Occipital lobe (tissue), 3 donors: ENCODE measurements at places on chromosomes 2 and 18. TPM values are rescaled to one million over a fixed set of nuclear protein-coding genes. Genes with fewer than 3 reads are reported as not detected.

The AOX1 gene
- total RNA-seq: 0.94 TPM

The PROC gene
- total RNA-seq: not detected

The CIB4 gene
- total RNA-seq: not detected

The ZNF804A gene
- total RNA-seq: 15.6 TPM

The ATP6V1C2 gene
- total RNA-seq: 0.16 TPM

The CDK15 gene
- not detected for total RNA-seq

The GPR45 gene
- total RNA-seq: 0.78 TPM

The EMILIN2 gene
- 2.0 TPM for total RNA-seq

The MC5R gene
- 2.2 TPM for total RNA-seq

The HOXD4 gene
- not detected for total RNA-seq

The C2orf78 gene
- not detected for total RNA-seq

The HAAO gene
- 0.62 TPM for total RNA-seq

The NAT8 gene
- not detected for total RNA-seq

DNA sequence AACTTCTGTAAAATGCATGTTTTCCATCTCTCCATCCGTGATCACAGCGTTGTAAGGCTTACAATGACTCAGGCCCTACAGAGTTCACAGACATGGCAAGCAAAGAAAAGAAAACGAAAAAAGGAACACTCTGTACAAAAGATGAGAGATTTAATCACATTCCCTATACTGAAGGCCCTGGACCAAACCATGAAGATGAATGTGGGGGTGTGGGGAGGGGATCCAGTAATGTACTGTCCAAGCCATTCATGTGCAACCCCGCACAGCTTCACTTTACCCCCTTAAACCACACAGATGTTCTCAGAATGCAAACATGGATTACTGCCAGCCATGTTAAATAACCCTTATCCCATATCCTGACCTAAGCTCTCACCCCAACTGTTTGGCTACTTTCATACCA lies 391.1 kb downstream of the NCKAP5 start:
- no peak for DNase-seq

- no peak for DNase-seq
Measured at GRCh38 chr2:88144914-88145497, 17.1 kb upstream of the FABP1 start.

GRCh38 chr2:237429753-237430152 lies 15.8 kb upstream of the COL6A3 start:
- DNase-seq: no peak

DNA sequence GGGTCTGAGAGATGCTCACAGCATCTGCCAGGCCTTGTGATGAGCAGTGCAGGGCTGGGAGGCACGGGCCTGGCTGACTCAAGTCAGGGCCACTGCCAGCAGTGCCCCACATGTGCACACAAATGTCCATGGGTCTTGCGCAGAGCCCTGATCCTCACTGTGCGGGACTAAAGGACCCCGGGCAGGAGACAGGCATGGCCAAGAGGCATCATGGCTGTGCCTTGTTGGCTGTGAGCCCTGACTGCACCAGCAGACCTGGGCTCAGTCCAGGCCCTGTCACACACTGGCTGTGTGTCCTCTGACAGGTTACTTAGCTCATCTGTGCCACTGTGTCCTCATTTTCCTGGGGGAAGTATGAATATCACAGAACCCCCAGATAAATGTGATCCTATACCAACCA lies 4.0 kb downstream of the KCNIP3 start:
- DNase-seq: no peak

- DNase-seq: peak; percentile 12
Measured at GRCh38 chr2:197705912-197706838, 1.0 kb downstream of the MARS2 start.

- no peak for DNase-seq
Measured at GRCh38 chr18:21129566-21130216, 18.1 kb upstream of the ROCK1 start.

DNA sequence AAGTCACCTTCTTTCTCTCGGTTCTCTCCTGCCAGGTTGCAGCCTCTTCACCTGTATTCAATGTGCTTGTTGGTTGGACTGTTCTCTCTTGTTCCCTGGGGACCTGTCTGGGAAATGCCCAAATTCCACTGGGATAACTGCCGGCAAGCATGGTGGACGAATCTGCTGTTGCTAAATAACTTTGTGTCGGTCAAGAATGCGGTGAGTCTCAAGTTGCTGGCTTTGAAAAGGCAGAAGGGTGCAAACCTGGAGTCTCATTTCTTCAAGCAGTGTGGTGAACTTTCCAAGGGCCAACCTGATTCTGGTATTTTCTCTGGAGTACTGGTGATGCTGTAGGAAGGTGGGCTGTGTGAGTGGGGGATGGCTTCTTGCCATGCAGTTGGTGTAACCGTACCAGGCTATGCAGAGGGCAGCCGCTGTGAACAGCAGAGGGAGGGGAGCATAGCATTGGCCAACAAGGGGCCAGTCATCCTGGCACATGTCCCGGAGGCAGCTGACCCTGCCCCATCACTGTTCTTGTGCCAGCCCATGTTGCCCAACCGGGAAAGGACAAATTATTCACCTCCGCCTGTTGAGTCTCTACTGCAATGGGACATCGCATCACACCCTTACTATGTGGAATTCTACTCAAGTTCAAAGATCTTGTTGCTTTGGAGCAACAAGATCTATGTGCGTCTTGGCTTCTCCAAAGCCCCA lies 88.1 kb upstream of the SEC11C start:
- no peak for DNase-seq

DNA sequence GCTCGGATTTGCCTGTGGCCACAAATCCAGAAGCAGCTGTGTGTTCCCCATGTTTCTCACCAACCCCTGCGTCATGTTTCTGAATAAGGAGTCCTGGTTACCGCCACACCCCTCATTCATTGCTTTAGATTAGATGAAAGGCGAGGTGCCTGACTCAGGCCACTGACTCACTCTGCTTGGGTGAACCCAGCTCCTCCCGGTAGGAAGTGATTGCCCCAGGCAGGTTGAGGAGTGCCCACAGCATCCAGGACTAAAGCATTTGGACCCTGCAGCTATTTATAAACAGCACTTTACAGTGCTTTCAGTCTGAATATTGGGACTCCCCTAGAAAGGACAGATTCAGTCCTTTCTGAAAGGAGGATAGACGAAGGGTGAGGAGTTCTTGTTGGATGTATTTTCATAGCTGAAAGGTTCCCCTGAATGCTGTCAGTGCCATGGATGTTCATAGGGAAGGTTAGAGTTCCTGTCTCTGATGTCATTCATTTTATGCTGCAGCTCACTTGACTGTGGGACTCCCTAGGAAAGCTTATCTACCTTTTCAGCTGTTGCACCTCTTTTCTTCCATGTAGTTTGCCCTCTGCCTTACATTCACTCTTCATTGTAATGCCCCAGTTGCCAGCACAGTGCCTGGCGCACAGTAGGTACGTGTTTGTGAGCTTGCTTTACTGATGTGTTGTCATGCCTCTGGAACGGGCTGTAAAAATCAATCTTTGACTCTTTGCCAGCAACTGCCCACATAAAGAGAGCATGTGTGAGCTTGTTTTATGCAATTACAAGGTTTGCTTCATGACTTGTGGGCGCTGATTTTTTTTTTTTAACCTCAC lies 14.9 kb downstream of the ITGA6 start:
- no peak for DNase-seq

- DNase-seq: no peak
Measured at GRCh38 chr2:174014011-174014698, 49.0 kb upstream of the SP3 start.

DNA sequence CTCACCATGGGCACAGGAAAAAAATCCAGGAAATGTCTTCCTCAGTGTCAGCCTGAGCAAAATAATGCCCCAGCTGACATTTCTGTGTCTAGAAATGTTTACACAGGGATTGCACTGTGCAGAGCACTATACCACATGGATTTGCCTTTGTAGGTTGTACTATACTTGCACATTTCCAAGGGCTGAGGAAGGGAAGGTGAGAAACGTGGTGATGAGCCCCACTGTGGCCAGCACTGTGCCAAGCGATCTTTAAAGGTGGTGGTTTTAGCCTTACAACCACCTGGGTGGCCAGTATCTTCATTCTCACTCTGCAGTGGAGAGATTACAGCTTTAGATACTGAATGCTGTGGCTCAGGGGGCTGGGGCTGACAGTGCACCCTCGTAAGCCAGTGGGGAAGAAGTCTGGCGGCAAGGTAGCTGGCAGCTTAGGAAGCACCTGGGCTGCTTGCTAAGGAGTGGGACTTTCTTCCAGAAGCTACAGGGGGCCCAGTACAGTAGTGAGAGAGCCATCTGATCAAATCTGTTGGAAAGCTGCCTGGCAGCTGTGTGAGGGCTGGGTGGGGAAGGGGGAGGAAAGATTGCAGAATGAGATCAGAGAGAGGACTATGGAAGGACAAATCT lies 81.4 kb upstream of the MSH2 start:
- no peak for DNase-seq

DNA sequence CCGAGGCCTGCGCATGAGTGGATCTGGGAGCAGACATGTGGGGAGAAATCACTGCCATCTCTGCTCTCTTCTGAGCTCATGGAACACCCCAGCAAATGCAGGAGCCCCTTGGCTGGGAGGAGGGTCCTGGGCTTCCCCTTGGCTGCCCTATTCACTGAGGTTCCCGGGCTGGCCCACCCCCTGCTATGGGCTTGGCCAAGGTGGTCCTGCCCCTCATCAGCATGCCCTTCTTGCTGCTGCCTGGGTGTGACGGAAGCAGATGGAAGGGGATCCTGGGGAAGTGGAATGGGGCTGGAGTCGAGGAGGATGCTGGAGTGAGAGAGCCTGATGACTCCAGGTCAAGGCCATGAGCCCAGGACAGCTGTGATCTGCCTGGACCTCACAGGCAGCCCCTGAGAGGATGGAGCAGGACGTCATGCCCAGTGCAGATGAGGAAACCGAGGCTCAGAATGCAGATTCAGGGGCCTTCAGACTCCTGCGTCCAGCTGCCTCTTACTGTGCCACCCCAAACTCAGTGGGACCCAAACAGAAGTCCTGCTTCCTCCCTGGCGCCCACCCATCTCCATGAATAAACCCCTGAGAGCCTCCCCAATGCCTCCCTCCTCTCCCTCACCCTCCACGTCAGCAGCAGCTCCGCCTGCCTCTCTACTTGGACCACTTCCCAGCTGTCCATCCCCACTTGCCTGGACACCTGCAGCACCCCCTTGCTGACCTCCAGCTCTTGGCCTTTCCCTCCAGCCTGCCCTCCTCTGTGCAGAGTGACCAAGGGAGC lies 4.0 kb downstream of the SNED1 start:
- DNase-seq: no peak

DNA sequence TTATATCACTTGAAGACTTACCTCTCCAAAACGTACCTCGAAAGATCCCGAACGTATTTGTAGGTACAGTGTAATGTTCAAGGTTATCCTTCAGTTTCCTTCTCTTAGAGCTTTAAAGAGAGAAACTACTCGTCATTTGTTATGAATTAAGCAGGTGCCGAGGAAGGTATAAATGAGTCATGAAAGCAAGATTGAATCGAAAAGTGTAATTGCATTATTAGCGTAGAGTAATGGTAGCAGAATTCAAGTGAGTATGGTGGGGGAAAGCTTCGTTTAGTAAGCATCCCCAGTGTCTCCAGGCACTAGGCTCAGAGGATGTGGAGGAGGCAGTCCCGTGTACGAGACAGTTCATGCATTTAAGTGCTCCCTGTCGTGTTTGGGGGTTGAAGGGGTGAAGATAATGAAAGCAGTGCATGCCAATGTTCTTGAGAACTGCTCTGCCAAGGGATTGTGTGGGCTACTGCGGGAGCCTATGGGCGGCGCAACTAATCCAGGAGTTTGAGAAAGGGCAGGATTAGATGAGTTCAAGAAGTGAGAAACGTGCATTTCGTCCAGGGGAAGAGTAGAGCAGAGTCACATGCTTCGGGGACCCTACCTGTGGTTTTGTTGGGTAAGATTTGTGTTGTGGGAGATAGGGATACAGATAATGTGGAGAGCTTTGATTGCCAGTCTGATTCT lies 858 bp downstream of the POLR1B start:
- DNase-seq: no peak

GRCh38 chr18:77164763-77165485 lies 32.3 kb upstream of the MBP start:
- DNase-seq: no peak

DNA sequence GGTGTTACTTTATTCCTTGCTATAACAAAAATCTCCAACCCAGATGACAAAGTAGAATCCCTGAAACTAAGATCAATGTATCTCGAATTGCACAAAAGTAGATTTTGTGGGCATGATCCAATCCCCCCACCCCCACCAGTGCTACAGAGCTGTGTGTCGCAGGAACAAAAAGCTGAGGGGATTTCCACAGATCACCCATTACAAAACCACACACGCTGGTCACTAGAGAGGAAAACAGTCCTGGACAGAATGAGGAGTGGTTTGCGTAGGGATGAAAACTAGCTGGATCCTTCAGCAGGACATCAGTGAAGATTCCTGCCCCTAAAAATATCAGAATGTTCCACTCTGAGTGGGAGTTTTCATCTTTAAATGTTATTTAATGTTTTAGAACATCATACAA lies 165.3 kb upstream of the STK17B start:
- no peak for DNase-seq

DNA sequence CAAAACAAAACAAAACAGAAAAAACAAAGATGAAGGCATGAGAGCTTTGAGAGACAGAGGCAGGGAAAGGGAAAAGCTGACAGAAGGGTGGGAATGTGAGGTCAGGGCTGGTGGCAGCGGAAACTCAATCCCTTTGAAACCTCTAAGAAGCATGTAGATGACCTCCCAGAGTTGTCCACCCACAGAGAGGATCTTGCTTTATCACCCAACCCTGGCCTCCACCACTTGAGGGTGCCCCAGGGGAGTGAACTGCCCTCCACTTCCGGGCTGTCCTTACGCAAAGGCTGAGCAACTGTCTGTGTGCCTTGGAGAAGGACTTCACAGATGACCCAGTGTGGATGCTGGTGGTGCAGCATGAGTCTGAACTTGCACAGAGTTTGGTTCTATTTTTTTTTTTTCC lies 26.7 kb downstream of the PDCL3 start:
- DNase-seq: no peak

DNA sequence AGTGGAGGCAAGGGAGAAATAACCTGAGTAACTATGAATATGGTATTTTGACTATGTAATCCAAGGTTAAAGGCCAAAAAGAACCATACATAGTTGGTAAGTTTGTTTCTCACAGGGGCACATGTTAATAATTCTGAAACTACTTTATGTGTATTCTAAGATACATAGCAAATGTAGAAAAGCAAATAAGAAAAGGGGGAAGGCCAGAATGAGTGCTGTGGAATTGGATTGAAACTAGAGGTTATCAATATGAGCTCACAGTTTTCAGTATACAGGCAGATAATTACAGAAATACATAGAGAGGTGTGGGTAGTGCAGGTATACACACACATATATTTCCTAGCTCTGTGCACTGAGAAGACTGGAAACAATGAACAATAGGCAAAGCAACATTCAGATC lies 13.7 kb downstream of the INO80C start:
- no peak for DNase-seq

GRCh38 chr18:33611525-33612135 lies 33.6 kb downstream of the ASXL3 start:
- no peak for DNase-seq
